ENCODE measurements at places on chromosomes 12 and 14. TPM values are rescaled to one million over a fixed set of nuclear protein-coding genes. Genes with fewer than 3 reads are reported as not detected.

CFAP54 gene
- 4.2 TPM for total RNA-seq

GRCh38 chr12:90589956-90590355, 365.0 kb downstream of the CCER1 start:
- H3K27me3 ChIP-seq, result no peaks in the 10 kb centered on the region
- no peak overlapping the region for H3K4me3 ChIP-seq
- no peak for DNase-seq
- H3K36me3 ChIP-seq, result no peaks in the 10 kb centered on the region
- no peaks in the 10 kb centered on the region for H3K4me1 ChIP-seq

GRCh38 chr14:95645389-95645996, 40.7 kb upstream of the TCL1B start:
- no peaks in the 10 kb centered on the region for H3K36me3 ChIP-seq
- H3K27ac ChIP-seq, result no peak overlapping the region
- H3K4me3 ChIP-seq, result no peak overlapping the region
- H3K27me3 ChIP-seq, result no peaks in the 10 kb centered on the region
- no peaks in the 10 kb centered on the region for H3K4me1 ChIP-seq
- no peak for DNase-seq

DNA sequence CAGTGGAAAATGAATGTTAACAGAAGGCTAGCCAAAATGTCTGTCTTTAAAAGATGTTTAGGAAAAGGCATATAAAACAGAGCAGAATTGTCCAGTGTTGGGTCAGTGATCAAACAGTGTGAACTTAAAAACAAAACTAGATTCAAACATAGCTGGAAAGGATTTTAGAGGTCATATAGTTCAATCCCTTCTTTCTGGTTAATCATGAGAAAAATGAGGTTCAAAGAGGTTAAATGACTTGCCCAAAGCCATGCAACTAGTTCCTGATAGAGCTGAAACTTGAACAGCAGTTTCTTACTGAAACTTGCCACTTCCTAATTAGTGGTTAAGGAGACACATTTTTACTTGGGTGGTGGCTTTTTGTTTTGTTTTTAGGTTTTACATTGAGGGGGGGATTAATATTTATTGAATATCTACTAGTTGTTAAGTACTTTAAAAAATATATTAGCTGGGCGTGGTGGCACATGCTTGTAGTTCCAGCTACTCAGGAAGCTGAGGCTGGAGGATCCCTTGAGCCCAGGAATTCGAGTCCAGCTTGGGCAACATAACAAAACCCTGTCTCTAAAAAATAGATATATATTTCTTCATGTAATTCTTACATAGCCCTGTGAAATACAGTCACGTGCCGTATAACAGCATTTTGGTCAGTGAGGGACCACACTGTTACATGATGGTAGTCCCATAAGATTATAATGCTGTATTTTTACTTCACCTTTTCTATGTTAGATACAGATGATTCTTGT, 20.4 kb downstream of the ACVR1B start:
- H3K4me3 ChIP-seq, result peak overlapping the region; percentile 12
- no peak for DNase-seq
- peaks cover 42% of the 10 kb centered on the region for H3K4me1 ChIP-seq
- peaks cover 9% of the 10 kb centered on the region for H3K36me3 ChIP-seq
- H3K27me3 ChIP-seq, result no peaks in the 10 kb centered on the region

DNA sequence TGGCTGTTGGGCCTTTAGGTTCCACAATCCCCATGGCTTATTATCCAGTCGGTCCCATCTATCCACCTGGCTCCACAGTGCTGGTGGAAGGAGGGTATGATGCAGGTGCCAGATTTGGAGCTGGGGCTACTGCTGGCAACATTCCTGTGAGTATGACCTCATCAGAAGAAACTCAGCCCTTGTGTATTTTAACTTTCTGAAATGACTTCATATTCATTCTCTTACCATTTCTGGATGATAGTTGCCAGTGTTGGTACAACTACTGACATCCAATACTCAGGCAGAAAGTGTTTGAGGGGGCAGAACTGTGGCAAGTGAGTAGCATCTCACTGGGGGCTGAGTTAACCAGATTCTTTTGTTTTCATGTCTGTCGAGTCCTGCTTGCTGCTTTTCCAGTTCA, 2.3 kb downstream of the DAZAP2 start:
- no peak for DNase-seq
- peak overlapping the region; percentile 99 for H3K27ac ChIP-seq
- peaks cover 16% of the 10 kb centered on the region for H3K36me3 ChIP-seq
- no peaks in the 10 kb centered on the region for H3K27me3 ChIP-seq

DNA sequence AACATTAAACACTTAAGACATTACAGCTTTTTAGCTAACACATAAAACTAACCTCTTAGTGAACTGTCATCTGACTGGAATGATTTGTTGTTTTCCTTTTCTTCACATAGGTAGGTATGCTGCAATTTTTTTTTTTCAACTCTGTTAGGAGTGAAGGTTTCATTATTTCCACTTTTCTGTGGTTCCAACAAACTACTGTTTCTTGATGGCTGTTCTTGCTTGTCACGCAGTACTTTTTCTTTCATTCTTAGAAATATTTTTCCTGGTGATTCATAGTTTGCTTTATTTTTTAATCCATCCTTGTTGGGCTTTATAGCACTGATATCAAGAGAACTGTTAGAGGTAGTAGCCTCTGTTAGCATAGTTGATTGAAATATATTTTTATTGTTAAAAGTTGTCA, 6.3 kb downstream of the MIS18BP1 start:
- no peaks in the 10 kb centered on the region for H3K27me3 ChIP-seq
- no peak overlapping the region for H3K27ac ChIP-seq
- no peaks in the 10 kb centered on the region for H3K36me3 ChIP-seq
- H3K4me3 ChIP-seq, result no peak overlapping the region

DNA sequence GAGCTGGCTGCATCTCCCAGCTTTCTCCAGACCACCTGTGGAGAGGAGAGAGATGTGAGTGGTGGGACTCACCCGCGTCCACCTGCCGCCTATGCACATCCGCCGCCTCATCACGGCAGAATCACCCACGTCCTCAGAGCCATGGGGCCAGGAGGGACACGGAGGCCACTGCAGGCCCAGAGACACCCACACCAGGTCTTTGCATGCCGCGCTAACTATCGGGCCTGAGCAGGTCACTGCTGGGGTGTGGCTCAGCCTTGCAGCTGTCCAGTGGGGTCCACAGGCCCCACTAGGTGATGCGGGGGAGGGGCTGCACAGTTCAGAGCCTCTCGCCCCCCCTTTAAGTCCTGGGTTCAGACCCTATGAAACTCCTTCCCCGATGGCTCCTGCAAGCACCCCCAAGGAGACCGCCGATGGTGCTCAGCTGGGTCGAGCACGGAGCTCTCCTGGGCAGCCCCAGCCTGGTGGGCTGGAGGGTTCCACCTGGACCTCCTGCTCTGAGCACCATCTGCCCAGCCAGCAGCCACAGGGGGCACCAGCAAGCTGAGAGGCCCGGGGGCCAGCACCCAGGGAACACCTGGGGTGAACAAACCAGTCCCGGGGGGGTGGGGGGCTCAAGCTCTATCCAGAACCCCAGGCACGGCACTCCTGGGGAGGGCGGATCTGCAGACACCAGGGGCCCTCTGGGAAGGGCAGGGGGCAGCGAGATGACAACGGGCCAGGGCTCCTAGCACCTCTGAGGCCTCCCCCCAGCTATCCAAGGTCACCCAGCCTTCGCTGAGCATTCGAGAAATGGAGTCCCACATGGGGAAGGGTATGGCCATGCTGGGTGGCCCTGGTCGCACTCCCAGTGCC, 34.3 kb downstream of the CCNK start:
- H3K27ac ChIP-seq, result no peak overlapping the region
- no peak for DNase-seq
- H3K27me3 ChIP-seq, result no peaks in the 10 kb centered on the region
- H3K36me3 ChIP-seq, result peaks cover 5% of the 10 kb centered on the region
- no peak overlapping the region for H3K4me3 ChIP-seq

- no peak for DNase-seq
- H3K27ac ChIP-seq, result peak overlapping the region; percentile 92
- peak overlapping the region; percentile 54 for H3K4me3 ChIP-seq
- H3K27me3 ChIP-seq, result no peaks in the 10 kb centered on the region
- H3K4me1 ChIP-seq, result peaks cover 98% of the 10 kb centered on the region
These were observed 59.1 kb downstream of the RASSF3 start for GRCh38 chr12:64669270-64669842.

DNA sequence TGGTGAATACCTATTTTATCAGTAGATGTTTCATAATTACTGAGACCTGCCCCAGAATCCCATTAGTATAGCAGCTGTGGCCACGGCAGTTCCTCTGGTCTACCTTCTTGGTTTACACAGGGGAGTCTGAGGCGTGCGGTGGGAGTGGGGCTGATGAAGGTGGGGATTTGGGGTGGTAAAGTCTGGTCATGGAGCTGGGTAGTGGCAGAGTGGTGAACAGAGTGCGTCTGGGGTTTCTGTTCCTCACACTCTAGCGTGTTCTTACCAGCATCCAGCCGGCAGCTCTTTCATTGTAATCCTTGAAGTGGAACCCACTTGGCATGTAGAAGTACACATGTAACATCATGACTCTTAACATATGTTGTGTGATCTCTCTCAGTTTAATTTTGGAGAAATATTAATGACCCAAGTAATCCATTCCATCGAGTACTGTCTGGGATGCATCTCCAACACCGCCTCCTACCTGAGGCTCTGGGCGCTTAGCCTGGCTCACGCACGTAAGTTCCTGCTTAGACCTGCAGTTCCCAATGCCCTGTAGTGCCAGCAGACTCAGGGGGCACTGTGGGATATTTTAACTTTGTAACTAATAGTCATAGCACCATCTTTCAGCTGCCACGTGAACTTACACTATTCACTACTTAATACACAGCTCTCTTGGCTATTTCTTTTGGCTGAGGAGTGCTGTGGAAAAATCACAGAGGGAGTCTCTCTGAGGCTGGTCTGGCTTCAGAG, 7.9 kb upstream of the DNAH10 start:
- H3K27ac ChIP-seq, result no peak overlapping the region
- DNase-seq, result no peak
- no peaks in the 10 kb centered on the region for H3K27me3 ChIP-seq

KIF21A gene
- total RNA-seq, result 21.9 TPM

KLRG1 gene
- total RNA-seq, result 5.9 TPM

KITLG gene
- 19.4 TPM for total RNA-seq

- H3K36me3 ChIP-seq, result no peaks in the 10 kb centered on the region
- H3K4me1 ChIP-seq, result no peaks in the 10 kb centered on the region
- no peak for DNase-seq
- no peak overlapping the region for H3K27ac ChIP-seq
These were observed 296.6 kb upstream of the RTL1 start for GRCh38 chr14:101200008-101200649.

DNA sequence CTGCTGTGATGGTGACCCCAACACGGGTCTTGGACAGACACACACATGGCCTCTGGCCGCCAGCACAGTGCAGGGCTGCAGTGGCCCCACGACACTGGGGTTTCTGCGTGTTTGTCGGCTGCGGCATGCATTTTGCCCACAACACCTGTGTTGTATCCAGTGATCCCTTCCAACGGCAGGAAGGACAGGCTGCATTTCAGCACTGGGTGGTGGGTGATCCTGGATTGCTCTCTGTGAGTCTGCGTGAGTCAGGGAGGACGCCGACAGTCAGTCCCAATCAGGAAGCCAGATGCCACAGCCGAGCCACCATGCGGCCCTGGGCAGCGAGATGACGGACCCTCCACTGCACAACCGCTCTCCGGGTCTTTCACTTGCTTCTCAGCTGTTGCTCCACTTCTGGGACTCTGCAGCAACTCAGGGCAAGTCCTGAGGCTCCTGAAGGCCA, 20.6 kb downstream of the LRTM2 start:
- no peaks in the 10 kb centered on the region for H3K27me3 ChIP-seq
- no peak for DNase-seq
- no peak overlapping the region for H3K4me3 ChIP-seq
- no peaks in the 10 kb centered on the region for H3K36me3 ChIP-seq
- H3K27ac ChIP-seq, result no peak overlapping the region
- H3K4me1 ChIP-seq, result no peaks in the 10 kb centered on the region

DNA sequence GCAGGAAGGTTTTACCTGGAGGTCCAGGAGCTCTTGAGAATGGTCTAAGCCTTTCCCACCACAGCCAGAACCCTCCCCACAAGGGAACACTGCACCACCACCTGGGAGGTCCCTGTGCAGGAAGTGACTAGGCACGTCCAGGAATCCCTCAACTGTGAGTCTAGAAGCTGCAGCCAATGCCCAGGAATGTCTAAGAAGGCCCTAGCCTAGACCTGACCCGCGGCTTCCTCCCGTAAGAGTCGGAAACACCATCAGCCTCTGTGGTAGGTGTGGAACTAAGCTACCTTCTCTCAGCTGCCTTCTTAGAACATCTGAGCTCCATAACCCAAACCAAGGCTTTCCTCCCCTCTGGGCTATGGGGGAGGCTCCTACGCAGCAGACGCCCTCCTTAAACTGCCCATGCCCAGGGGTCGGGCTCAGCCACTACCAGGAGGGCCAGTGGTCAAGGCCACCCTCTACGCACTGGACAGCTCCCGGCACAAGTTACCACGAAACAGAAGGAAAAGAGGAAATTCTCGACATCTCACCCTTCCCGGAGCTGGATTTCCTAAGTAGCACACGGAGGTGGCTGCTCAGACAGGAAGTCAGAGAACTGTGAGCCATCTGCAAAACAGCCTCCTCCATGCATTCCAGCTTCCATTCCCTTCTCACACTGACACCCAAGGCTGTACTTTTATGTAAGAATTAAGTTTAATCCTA, 25.5 kb downstream of the ZFYVE21 start:
- DNase-seq, result no peak
- H3K4me3 ChIP-seq, result no peak overlapping the region
- no peak overlapping the region for H3K27ac ChIP-seq

- H3K4me3 ChIP-seq, result no peak overlapping the region
- H3K4me1 ChIP-seq, result no peaks in the 10 kb centered on the region
- no peaks in the 10 kb centered on the region for H3K27me3 ChIP-seq
- no peaks in the 10 kb centered on the region for H3K36me3 ChIP-seq
These were observed 79.3 kb downstream of the ZFC3H1 start for GRCh38 chr12:71584356-71584755.

LGR5 gene
- total RNA-seq, result 7.4 TPM

GRCh38 chr14:65103150-65103760, 938 bp upstream of the MAX start:
- H3K4me3 ChIP-seq, result peak overlapping the region; percentile 98
- H3K36me3 ChIP-seq, result no peaks in the 10 kb centered on the region
- H3K4me1 ChIP-seq, result peaks cover 33% of the 10 kb centered on the region
- no peak overlapping the region for H3K27ac ChIP-seq
- no peaks in the 10 kb centered on the region for H3K27me3 ChIP-seq

TMPRSS12 gene
- total RNA-seq, result not detected

- H3K27me3 ChIP-seq, result no peaks in the 10 kb centered on the region
- no peak overlapping the region for H3K4me3 ChIP-seq
- peaks cover 14% of the 10 kb centered on the region for H3K36me3 ChIP-seq
- no peak overlapping the region for H3K27ac ChIP-seq
These were observed 89.0 kb downstream of the SETD3 start for GRCh38 chr14:99391671-99392070.

- no peaks in the 10 kb centered on the region for H3K4me1 ChIP-seq
- no peaks in the 10 kb centered on the region for H3K36me3 ChIP-seq
- DNase-seq, result no peak
- no peaks in the 10 kb centered on the region for H3K27me3 ChIP-seq
- H3K4me3 ChIP-seq, result no peak overlapping the region
These were observed 1266.1 kb downstream of the LRFN5 start for GRCh38 chr14:42872786-42873185.

Measured in thoracic aorta (tissue), 2 donors.